ENCODE measurements at places on chromosomes 7 and 10.

GRCh38 chr10:47030191-47030703 lies 119.0 kb downstream of the PTPN20 start:
- DNase-seq = no peak

- DNase-seq = no peak
These were observed 31.0 kb downstream of the CHST15 start for GRCh38 chr10:124062390-124062789.

- no peak for DNase-seq
These were observed 394.6 kb downstream of the SDK1 start for GRCh38 chr7:3695602-3696001.

DNA sequence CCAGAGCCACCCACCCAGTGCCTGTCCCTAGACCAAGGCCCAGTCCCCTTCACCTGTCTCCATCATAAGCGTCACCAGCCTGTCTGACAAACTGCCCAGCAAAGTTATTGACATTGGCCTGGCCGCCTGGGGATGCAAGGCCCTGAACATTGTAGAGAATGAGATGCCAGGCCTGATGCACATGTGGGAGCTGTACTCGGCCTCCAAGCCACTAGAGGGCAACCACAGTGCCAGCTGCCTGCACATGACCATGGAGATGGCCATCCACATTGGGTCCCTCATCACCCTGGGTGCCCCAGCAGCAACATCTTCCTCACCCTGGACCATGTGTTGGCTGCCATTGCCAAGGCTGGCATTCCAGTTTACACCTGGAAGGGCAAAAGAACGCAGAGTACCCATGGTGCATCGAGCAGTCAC lies 63.7 kb upstream of the ANTXRL start:
- DNase-seq = no peak

DNA sequence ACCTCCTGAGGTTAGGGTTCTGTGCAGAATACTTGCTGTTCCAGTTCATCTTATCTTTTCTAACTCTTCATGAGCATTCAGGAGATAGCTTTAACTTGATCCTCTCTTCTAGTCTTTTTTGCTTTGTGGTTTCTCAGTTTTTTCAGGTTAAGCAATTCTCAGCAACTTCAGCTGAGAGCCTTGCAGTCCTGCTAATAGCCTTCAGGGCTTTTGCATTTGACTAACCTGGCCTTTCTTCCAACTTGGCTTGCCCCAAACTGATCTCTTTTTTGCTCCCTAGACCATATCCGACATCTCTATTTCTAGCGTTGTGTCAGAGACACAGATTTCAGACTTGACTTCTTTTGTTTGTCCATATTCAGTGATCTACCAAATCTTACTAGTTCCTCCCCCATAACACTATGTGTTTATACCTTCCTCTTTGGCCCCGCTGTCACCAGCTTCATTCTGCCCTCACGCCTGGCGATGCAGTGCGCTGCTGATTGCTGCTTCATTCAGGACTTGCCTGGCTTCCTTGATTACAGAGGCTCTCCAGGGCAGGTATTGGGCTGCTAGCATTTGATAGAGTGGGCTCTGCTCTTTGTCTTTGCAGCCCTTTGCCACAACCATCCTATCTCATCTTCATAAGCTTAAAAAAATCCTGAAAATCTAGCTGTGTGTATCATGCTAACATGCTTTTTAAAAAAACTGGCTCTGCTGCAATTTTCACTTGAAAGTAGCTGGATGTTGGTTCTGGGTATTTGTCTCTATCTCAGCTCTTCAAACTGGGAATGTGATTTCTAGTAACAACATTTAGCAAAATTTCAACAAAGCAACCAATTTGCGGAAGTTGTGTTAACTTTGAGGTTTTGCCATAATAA lies 9.6 kb downstream of the CUL1 start:
- DNase-seq = no peak

DNA sequence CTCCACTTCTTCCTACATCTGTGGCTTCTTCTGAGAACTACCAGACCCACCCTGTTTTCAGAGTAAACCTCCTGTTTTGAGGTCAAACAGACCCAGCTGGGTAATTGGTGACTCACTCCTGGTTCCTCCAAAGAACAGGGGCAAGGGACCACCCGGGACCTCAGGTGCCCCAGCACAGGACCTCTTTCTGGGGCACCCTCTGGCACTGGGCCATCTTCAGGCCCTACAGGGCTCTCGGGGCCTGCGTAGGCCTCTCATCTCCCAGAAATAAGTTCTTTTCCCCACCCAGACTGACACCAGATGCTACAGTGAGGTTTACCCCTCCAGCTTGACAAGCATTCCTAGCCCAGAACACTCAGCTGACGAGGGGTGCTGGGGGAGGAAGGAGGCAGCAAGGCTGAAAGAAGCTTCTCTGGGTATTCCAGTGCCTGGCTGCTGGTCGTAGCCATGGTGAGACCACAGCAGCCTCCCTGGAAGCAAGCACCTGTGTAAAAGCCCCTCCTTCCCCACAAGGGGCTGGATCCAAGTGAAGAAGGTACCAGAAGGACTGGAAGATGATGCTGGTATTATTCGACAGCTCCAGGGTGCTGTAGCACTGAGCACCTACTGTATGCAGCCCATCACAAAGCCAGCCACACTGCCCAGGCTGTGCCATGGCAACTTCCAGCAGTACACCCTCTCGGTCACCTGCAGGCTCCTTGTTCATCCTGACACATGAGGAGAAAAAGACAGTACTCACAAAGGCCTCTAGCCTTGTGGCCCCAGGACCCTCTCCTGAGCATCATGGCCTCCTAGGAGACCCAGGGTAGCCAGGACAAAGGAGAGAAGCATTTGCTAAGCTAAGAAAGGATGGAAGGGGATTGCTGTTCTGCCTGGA lies 47.4 kb downstream of the ALOX5 start:
- no peak for DNase-seq

- DNase-seq = no peak
These were observed 31.8 kb upstream of the RET start for GRCh38 chr10:43044961-43045621.

- no peak for DNase-seq
These were observed 56.1 kb upstream of the SLC35B4 start for GRCh38 chr7:134372858-134373257.

DNA sequence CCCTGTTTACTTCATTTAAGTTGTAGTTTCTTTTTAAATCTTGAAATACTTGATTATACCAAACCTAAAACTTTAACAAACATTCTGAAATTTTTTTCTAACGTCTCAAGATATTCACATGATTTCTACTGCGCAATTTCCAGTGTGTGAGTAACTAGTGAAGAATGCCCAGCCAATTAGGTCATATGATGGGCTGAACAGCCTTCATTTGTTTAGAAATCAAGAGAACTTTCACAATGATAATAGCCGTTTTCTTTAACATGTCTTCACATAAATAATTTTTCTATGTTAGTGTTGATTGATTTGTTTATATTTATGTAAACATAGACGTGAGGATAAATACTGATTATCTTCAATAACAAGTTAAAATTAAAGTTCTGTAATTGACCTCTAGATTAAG lies 21.8 kb downstream of the STAM start:
- DNase-seq = peak; percentile 89

GRCh38 chr10:33571616-33572015 lies 237.1 kb upstream of the NRP1 start:
- DNase-seq = peak; percentile 7

- DNase-seq = peak; percentile 8
These were observed 2.5 kb upstream of the HABP2 start for GRCh38 chr10:113550365-113550764.

GRCh38 chr7:24325708-24326107 lies 41.7 kb downstream of the NPY start:
- DNase-seq = no peak

- DNase-seq = peak; percentile 21
These were observed 2.8 kb downstream of the FHIP2A start for GRCh38 chr10:114824391-114824790.

- DNase-seq = no peak
These were observed 42.0 kb upstream of the CELF2 start for GRCh38 chr10:10975647-10976046.

Measured in EH (cell line).